ENCODE measurements at places on chromosomes 4 and X.

GRCh38 chr4:121696581-121697461 is at the start of gene ANXA5:
TSS of gene ANXA5 (minus strand) at chr4:121696980. CDS start at chr4:121696589, 391 bp downstream.
- peak; percentile 75 for DNase-seq

DNA sequence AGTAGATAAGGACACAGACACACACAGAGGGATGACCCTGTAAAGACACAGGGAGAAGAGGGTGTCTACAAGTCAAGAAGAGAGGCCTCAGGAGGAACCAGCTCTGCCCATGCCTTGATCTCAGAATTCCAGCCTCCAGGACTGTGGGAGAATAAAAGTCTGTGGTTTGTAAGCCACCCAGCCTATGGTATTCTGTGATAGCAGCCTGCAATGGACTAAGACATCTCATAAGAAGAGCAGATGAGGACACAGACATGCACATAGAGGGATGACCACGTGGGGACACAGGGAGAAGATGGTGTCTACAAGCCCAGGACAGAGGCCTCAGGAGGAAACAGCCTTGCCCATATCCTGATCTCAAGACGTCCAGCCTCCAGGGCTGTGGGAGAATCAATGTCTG is 9.4 kb downstream of the XG start:
- no peak for DNase-seq

- DNase-seq = no peak
Observed at GRCh38 chrX:153763298-153763932, 634 bp upstream of the PLXNB3 start.

- DNase-seq = no peak
Observed at GRCh38 chr4:162364651-162365050, 200.9 kb upstream of the FSTL5 start.

DNA sequence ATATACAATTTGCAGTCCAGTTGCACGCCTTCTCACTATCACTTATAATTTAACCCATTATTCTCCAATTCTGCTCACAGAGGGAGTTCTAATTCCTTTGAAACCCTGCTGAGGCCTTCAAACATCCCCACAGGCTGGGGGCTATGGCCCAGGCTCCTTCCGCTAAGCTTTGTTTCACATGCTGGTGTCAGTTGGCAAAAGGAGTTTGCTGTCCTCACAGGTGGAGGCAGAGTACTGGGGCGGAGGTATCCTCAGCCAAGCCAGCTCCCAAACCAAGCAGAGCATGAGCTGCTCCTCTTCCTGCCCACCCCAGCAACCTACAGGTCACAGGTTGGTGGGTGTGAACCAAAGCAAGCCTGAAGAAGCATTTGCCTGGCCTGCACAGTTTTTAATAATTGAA is 21.5 kb downstream of the BTC start:
- DNase-seq = no peak

DNA sequence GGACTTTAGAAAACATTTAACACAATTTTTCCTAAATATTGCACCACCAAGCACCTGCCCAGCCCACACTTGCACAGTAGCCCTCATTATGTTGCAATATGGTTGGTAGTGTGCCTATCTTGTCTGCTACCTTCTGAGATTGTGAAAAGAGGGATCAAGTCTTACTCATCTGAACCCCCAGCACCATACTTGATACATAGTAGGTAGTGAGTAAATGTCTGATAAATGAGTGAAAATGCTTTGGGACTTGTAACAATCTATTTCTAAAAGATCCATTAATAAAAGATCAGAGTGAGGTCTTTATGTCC is 118.4 kb upstream of the MED14 start:
- no peak for DNase-seq

- DNase-seq = no peak
Observed at GRCh38 chrX:19557822-19558221, 42.5 kb upstream of the MAP3K15 start.

DNA sequence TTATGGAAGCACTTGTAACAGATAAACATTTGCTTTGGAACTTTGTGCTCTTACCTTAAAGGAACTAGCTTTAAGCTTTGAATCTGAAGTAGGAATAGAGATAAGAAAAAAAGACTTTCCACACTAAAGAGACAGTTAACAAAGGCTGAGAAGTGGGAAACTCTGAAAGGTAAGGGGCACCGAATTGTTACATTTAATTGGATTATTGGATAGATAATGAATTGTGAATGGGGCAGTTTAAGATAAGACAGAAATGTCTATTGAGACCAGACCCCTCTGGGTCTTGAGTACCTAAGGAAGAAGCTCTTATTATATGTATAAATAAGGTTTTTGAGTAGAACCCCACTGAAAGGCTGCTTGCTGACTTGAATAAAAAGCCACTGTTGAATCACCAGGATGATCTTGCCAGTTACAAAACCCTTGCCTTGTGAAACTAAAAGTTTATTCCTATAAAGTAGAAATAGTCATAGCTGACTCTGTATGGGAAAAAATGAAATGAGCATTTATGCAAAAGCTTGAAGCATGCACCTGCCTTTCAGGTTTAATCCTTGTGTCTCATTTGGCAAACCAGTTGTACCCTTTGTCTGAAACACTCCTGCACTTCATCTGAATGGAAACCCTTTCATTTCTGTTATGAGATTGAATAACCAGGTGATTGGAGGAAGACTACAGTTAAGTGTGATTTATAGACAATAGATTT is 423.2 kb downstream of the RPA4 start:
- DNase-seq = no peak

DNA sequence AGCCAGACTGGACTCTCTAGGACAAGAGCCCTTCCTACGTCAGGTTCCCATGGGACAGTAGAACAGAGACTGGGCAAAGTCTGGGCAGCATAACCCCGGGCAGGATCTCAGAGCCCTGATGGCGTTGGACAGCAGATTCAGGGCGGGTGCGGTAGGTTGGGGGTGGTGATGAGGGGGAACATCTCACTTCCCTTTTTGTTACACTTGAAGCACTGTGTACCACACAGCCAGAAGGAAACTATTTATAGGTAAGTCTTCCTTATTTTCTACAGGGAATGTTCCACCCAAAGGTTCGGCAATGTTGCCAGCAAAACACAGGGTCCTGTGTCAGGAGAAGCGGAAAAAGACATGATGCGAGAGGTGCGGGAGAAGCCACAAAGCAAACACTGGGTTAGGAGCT is 54.3 kb downstream of the TSC22D3 start:
- DNase-seq = no peak

DNA sequence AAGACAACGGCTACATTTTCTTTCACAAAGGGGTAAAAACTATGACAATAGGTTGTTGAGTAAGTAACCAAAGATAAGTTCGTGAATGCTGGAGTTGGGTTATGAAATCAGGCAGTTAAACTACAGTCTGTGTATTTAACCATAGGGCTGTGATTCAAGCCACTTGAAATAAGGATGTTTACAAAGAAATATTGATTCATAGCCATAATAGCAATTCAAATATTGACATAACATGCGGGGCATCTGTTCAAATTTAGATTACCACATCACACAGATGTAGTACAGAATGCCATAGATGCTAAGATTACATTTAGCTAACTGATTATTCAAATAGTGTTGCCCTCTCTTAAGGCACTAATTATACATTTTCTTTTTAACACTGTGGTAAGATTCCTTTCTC is 364.1 kb downstream of the FSTL5 start:
- no peak for DNase-seq

DNA sequence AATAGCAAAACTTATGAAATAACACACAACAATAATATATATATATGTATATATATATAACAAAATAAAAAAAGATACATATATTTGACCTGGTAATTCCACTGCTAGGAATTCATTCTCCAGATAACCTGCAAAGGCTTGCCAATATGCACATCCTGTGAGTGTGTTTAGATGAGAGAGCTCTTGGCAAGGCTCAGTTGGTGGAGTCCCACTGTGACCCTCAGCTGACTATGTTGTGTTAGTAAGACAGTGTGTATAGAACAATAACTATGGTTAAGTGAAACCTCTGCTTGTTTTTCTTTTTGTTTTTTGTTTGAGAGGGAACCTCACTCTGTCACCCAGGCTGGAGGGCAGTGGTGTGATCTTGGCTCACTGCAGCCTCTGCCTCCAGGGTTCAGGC is 39.5 kb upstream of the RBMX start:
- no peak for DNase-seq

DNA sequence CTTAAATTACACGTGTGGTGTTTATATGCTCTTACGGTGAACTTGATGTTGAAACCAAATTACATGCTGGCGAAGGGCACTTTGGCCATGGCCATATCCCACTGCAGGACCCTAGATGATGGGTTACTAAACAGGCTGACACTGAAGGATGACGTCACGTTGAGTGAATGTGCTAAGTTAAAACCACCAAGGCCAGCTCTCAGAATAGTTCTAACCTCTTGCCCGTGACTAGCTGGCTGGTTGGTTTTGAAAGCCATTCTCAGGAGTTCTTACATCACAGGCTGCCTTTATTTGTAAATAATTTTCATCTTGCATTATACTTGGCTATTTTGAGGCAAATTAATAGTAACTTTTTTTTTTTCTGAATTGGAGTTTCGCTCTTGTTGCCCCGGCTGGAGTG is 41.3 kb upstream of the PHEX start:
- DNase-seq = no peak

- no peak for DNase-seq
Observed at GRCh38 chrX:101417981-101418841, 10.2 kb downstream of the HNRNPH2 start.

- DNase-seq = no peak
Observed at GRCh38 chr4:42048394-42048793, 58.1 kb downstream of the SLC30A9 start.

GRCh38 chr4:188372058-188372457 is 232.8 kb downstream of the TRIML1 start:
- DNase-seq = peak; percentile 42

Data from fibroblast of skin of left biceps (primary cell).